ENCODE measurements at places on chromosomes 7 and 10. TPM values are rescaled to one million over a fixed set of nuclear protein-coding genes. Genes with fewer than 3 reads are reported as not detected.

Gene ZPBP
- total RNA-seq: not detected

Gene TEX36
- total RNA-seq: not detected

Gene R3HCC1L
- total RNA-seq: 13.9 TPM

Gene CLDN15
- 10.3 TPM for total RNA-seq

Gene PIK3AP1
- total RNA-seq: 1.0 TPM

Gene SMO
- 13.6 TPM for total RNA-seq

Gene TNPO3
- 38.8 TPM for total RNA-seq

Gene ARHGAP22
- 4.7 TPM for total RNA-seq

Gene PNPLA8
- 10.9 TPM for total RNA-seq

Gene FLNC
- total RNA-seq: 4.7 TPM

Gene PIP
- not detected for total RNA-seq

Gene SFRP4
- total RNA-seq: 4.0 TPM

Gene ALOX5
- 0.38 TPM for total RNA-seq

Data from A549 treated with GW870086 at 1 μM for 4 hours (cell line).